ENCODE measurements at places on chromosomes 4 and X.
A peak's percentile ranks its signal among the peaks of the same experiment; 100 is the strongest.

- DNase-seq, result no peak
These were observed 30.1 kb downstream of the NEIL3 start for GRCh38 chr4:177339477-177340374.

DNA sequence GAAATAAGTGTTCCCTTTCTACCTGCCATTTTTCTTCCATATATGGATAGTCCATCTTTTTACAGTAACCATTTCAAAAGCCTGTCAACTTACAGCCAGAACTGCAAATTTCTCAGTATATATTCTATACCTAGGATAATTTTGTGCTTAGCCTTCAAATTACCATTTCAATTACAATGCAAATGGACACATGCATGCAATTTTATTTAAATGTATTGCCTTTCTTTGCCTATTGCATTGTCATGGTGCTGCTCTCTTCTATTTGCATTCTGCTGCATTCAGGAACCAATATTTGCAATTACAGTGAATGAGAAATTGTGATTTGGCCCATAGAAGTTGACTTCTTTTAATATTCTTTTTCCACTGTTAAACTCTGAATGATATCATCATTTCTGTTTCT is 1753.4 kb upstream of the TENM3 start:
- DNase-seq, result no peak

GRCh38 chr4:183588169-183588675 is 70.8 kb downstream of the RWDD4 start:
- DNase-seq, result no peak

GRCh38 chr4:94519019-94519418 is 67.3 kb downstream of the PDLIM5 start:
- no peak for DNase-seq

- DNase-seq, result no peak
These were observed 40.4 kb upstream of the CYP4V2 start for GRCh38 chr4:186150926-186151325.

DNA sequence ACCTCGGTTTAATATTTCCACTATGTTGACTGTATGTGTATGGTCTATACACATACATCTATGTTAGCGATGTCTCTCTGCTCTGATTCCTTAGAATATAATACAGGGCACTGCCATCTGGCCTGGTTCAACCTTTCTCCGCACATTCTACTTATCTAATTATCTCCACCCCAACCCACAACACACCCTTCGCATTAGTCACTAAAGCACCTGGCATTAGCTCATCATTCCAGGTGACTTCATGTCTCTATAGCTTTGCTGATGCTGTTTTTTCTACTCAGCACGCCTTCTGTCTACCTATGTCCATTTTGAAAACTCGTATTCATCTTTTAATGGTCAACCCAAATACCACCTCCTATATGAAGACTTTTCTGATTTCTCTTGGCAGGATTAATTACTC is 425.2 kb upstream of the RASGEF1B start:
- no peak for DNase-seq

GRCh38 chr4:71270901-71271300 is 67.9 kb upstream of the SLC4A4 start:
- DNase-seq, result peak; percentile 34

DNA sequence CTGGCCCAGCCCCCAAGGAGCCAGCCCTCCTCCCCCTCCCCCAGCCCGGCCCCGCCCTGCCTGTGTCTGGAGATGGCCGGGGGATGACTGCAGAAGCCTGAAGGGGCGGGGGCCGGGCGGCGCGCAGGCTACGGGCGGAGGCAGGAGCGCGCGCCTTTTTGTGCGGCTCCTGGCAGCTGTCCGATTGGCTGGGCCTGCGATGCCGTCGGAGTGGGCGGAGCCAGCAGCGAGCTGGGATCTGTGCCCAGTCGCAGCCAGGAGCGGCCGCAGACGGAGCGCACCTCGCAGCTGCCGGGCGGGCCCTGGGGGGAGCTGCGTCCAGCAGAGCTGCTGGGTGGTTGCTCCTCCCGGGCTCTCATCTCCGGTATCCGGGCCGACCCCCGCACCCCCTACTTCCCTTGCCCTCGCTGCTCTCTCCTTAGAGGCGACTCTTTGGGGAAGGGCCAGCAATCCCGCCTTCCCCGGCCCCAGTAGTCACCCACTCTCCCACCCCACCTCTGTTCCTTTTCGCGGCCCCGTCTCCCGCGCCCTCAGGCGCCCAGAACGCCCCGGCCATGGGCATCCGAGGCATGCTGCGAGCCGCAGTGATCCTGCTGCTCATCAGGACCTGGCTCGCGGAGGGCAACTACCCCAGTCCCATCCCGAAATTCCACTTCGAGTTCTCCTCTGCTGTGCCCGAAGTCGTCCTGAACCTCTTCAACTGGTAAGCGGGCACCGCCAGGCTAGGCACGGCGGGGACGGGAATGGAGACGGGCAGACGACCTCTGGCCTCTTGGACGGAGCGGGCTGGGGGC is at the start of gene GABRQ:
TSS of gene GABRQ (plus strand) at position 247 of the 794 bp plus-strand sequence. CDS start at position 555, 308 bp downstream.
- DNase-seq, result no peak

DNA sequence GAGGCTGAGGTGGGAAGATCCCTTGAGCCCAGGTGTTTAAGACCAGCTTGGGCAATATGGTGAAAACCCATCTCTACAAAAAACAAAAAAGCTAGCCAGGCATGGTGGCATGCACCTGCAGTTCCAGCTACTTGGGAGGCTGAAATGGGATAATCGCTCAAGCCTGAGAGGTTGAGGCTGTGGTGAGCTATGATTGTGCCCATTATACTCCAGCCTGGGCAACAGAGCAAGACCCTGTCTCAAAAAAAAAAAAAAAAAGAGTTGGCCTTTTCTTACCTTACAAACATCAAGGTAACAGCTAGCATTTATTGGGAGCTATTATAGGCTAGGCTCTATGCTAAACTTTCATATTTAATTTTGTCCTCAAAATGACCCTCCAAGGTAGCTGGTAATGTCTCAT is 43.4 kb downstream of the PTTG2 start:
- DNase-seq, result no peak

Measured in left colon (tissue), 2 donors.